ENCODE measurements at places on chromosomes 2 and 18.

GRCh38 chr18:60601249-60601648, 228.7 kb upstream of the MC4R start:
- DNase-seq, result no peak

DNA sequence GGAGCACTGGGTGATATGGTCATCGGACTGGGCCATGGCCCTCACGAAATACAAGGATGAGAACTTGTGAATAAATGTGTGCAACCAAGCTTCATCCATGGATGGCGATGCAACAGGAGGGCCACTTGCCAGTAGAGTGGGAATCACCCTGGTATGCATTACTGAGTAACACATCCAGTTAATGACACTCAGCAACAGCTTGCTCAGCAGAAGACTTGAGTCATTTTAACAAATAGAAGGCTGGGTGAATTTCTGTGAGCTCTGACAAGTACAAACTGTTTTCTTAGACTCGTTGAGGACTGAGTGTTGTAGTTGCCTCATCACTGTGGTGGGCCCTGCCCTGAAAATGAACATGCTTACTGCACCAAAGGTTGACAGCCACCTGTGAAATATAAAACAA, 221.6 kb downstream of the NCKAP5 start:
- no peak for DNase-seq

GRCh38 chr18:45678850-45679249, 45.1 kb upstream of the SLC14A1 start:
- DNase-seq, result no peak

GRCh38 chr2:20443276-20443920, 3.5 kb upstream of the RHOB start:
- DNase-seq, result peak; percentile 59

DNA sequence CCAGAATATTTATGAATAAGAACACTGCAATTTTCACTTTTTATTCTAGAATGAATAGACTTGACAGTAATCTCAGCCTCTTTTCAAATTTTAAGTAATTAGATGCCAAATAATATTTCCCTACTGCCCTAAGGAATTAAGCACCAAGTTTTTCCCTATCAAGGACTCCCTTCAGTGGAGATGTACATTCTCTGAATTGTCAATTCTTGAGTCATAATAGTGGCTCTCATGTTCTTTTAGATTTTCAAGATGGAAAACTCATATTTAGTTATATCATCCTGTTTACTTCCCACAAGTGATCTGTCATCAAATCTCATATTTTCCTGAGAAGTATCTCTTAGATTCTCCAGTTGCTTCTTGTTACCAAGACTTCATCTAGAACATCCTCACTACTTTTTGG, 1248.9 kb upstream of the CHAC2 start:
- no peak for DNase-seq

DNA sequence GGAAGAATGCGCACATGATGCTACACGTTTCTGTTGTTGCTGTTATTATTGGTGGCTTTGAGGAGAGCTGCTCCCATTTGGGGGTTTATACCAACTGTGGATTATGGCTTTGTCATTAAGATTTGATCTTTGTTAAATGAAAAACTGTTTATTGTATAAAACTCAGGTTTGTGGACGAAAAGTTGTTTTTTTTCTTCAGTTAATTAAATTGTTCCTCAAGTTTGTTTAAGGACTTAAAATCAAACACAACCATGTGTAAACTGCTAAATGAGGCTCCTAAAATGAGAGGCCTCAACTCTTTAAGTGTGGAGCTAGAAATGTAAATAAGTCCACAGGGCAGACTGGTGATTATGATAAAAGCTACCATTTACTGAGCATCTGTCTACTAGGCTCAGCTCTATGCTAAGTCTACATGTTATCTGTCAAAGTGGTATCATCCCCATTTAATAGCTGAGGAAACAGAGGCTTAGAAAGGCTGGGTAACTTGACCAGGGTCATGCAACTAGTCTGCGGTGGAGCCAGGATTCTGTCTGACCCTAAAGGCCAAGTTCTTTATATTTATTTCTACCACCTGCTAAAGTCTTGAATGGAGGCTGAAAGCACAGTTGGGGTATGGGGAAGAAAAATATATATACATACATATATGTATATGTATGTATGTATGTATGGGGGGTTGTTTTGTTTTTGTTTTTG, 4.1 kb downstream of the MYCN start:
- no peak for DNase-seq

DNA sequence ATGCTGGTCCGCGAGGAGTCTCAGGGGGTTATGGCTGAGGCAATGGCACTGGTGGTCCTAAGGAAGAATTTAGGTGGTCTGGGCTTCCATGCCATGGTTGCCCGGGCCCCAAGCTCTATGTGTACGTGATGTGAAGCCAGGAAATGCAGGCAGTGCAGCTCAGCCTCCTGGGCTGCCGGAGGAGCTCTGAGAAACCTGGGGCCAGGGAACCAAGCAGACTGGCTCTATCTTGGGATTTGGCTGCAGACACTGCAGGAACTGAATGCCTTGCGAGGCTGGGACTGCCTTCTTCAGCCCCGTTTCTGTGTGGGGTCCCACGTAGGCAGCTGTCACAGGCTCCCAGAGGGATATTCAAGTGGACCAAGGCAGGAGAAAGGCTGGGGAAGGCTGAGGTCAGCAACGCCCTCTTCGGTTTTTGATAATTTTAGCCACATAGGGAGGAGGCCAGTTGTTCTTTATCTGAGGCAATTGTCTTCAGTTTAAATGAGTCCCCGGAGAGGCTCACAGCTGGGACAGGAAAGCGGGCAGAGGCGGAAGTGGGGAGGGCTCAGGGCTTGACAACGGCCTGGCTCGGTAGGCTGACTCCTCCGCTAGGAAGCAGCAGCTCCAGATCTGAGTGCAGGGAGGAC, 77.7 kb downstream of the RHOB start:
- DNase-seq, result no peak

DNA sequence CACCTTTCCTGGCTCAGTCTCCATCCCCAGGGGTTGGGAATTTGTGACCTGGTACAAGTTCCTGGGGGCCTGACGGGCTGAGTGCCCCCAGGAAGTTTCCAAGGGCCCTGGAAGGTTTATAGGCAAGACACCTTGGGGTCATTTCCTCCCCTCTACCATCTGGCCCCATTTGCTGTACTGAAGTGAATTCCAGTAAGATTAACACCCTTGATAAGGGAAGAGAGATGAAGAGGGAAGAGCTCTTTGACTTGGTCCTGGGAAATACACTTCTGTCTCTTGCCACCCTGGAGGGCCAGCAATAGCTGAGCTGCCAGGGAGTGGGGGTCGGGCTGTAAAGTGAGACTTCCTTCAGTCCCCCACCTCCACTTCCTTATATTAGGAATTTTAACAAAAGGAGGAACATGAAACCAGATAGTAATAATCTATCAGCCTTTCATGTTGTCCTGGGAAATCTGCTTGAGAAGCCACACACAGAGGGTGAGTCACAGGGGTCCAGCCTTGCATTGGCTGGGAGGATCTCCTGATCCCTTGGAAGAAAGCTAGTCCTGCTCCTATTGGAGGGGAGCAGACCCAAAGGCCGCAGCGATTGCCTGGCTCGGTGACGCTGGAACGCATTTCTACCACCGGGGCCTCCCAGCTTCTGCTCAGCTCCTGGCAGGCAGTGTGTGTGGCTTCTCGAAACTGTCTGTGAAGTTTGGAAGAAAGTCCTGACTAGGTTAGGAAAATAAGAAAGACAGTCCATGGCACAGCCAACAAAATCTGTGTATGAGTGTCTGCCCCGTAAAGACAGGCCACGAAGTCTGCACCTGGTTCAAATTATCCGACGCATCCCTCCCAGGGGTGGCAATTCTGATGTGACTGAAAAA, 87.3 kb downstream of the ACAA2 start:
- peak; percentile 85 for DNase-seq

GRCh38 chr2:115807276-115807675, 1364.8 kb downstream of the DPP10 start:
- no peak for DNase-seq

GRCh38 chr2:26519396-26520147, 41.6 kb upstream of the OTOF start:
- DNase-seq, result no peak

DNA sequence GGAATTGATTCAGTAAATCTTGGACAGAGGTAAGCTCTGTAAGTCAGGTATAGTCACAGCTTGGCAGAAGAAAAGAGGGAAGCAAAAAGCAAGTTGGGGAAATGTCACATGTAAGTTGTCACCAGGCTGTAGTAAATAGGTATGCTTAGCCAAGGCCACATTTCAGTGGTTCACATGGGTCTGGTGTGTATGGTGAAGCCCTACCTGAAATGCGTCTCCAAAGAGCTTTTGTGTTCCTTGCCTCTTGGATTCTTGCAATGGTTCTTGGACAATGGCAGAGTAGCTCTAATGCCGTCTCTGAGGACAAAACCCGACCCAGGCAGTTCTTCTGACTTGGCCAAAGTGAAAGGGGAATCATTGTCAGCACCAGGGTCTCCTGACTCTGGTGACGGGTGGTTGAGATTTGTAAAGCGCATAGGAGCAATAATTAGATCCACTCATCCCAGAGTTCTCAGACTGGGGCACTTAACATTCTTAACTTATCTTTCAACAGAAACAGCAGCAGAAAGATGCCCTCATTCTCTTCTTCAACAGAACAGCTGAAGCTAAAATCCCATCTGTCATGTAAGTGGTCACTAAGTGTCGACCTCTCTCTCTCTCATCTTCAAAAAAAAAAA, 34.4 kb upstream of the RPL37A start:
- DNase-seq, result no peak

GRCh38 chr2:133532919-133533318, 35.3 kb downstream of the NCKAP5 start:
- peak; percentile 89 for DNase-seq

- DNase-seq, result no peak
Measured at GRCh38 chr2:589281-590130, 87.7 kb downstream of the TMEM18 start.

- DNase-seq, result peak; percentile 44
Measured at GRCh38 chr2:85266146-85267041, 61.4 kb downstream of the TGOLN2 start.

GRCh38 chr2:108377401-108377800, 353 bp upstream of the SULT1C4 start:
- no peak for DNase-seq

DNA sequence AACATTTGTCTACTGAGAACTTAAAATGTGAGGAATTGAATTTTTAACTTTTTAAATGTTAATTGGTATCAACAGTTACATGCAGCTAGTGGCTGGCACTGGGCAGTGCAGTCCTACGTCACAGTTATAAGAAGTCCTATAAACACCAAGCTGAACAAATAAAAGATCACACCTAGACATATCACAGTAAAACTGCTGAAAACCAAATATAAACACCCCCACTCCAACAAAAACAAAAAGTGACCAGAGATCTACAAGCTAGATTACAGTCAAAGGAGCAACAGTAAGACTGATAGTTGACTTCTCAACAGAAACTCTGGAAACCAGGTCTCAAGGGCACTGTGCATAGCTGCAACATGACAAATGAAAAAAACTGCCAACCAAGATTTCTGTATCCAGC, 19.4 kb downstream of the TLK1 start:
- DNase-seq, result no peak

- no peak for DNase-seq
Measured at GRCh38 chr18:44273298-44273697, 407.4 kb upstream of the SETBP1 start.

GRCh38 chr2:99374747-99375146, 37.6 kb downstream of the EIF5B start:
- no peak for DNase-seq

DNA sequence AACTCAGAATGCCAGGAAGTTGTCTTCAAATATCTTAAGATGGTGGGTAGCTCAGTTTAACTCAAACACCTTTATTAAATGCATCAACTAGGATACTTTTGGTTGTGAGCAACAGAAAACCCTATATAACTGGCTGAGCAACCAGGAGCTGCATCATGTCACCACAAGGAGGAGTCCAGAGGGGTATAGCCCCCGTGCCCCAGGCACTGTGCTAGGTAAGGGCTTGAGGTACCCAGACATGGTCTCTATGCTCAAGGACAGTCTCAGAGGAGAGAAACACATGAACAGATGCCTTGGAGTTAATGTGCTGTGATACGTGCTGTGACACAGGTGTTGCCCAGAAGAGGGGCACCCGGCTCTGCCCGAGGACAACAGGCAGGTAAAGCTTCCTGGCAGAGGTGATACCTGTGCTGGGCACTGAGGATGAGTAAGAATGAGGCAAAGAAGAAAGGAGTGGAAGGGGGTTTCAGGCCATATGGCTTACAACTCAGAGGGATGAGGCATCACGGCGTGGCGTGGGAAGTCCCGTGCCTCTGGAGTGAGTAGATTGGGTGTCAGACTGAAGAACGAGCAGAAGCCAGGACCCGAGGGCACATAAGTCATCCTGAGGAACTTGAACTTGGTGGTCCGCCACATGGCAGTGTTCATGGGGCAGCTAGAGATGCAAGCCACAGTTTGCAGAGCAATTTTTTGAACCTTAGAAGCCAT, 32.0 kb upstream of the CAB39 start:
- no peak for DNase-seq

- DNase-seq, result no peak
Measured at GRCh38 chr18:24764766-24765165, 304.3 kb downstream of the HRH4 start.

DNA sequence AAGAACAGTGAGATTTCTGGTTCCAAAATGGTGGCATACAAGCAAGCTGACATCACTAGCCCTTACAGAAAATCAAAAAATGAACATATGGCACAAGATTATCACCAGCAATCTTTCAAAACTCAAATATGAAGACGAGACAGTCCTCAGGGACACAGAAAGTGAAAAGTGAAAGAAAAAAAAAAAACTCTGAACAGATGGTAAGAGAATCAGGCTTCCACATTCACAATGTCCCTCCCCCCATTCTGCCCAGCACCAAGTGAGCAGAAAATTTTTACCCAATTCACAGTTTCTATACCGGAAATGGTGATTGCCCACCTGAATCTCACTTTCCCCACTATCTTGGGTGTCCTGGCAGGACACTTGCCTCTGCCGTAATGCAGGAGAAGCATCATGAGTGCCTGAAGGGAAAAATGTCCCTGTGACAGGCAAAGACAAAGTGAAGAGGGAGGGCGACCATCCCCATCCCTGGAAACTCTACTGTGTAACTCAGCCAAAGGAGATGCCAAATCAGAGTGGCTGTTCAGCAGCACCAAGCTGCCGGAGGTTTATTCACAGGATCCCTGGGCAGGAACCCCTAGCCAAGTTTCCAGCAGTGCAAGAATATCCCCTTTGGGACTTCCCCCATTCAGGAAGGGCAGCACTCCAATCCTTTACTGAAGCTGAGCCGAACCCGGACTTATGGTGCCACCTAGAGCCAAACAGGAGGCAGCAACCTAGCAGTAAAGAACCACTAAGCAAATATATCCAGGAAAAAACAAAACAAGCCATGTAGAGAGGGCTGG, 312.2 kb downstream of the LRATD1 start:
- no peak for DNase-seq

- no peak for DNase-seq
Measured at GRCh38 chr18:63306249-63306648, 13.3 kb downstream of the BCL2 start.

DNA sequence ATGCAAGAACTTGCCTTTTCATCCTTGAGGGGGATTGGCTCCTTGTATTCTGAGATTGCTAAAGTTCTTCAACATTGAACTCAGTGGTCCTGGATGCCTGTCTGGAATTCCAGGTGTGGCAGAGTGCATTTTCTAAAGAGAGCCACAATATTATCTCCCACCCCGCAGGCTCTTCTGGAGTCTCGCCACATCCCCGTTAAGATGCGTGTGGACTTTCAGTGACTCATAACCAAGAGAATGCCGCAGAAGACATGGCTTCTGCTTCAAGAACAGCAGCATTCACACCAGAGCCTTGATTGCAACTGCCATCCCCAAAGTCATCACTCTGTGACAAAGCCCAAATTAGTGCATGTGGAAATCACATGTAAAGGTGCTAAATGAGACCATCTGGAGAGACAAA, 142.7 kb downstream of the CDH20 start:
- DNase-seq, result no peak

GRCh38 chr18:741931-742512, 29.6 kb upstream of the ENOSF1 start:
- peak; percentile 29 for DNase-seq

- no peak for DNase-seq
Measured at GRCh38 chr18:11823545-11823944, 27.7 kb upstream of the CHMP1B start.

Data from NCI-H460 (cell line).